ENCODE measurements at places on chromosomes 6 and 20. TPM values are rescaled to one million over a fixed set of nuclear protein-coding genes. Genes with fewer than 3 reads are reported as not detected.

TUBB2A gene
- total RNA-seq: 69.6 TPM

CST4 gene
- total RNA-seq: not detected

ADTRP gene
- total RNA-seq: 4.1 TPM

RSPO3 gene
- total RNA-seq: not detected

NKAIN4 gene
- not detected for total RNA-seq

NRSN1 gene
- not detected for total RNA-seq

CAPN11 gene
- 0.65 TPM for total RNA-seq

SLC25A27 gene
- total RNA-seq: 1.3 TPM

COL9A1 gene
- not detected for total RNA-seq

OR2B6 gene
- total RNA-seq: not detected

IMPG1 gene
- 0.29 TPM for total RNA-seq

NMBR gene
- total RNA-seq: under 0.01 TPM

PRRT1 gene
- not detected for total RNA-seq

CLDN20 gene
- total RNA-seq: not detected

ADNP gene
- total RNA-seq: 35.3 TPM

COL9A3 gene
- total RNA-seq: 0.65 TPM

TMEM74B gene
- total RNA-seq: 1.1 TPM

CAGE1 gene
- not detected for total RNA-seq

CHRNA4 gene
- not detected for total RNA-seq

IBTK gene
- total RNA-seq: 42.1 TPM

HLA-DQB2 gene
- not detected for total RNA-seq

APMAP gene
- total RNA-seq: 75.5 TPM

MUC21 gene
- total RNA-seq: not detected
